Aorta (tissue), 5 donors: ENCODE measurements at places on chromosomes 3 and 15. TPM values are rescaled to one million over a fixed set of nuclear protein-coding genes. Genes with fewer than 3 reads are reported as not detected.

NR2E3 gene
- total RNA-seq = 3.2 TPM

EXOG gene
- 14.8 TPM for total RNA-seq

PYGO1 gene
- total RNA-seq = 13.9 TPM

MAN2C1 gene
- total RNA-seq = 257 TPM

IL5RA gene
- total RNA-seq = 0.18 TPM

DNA sequence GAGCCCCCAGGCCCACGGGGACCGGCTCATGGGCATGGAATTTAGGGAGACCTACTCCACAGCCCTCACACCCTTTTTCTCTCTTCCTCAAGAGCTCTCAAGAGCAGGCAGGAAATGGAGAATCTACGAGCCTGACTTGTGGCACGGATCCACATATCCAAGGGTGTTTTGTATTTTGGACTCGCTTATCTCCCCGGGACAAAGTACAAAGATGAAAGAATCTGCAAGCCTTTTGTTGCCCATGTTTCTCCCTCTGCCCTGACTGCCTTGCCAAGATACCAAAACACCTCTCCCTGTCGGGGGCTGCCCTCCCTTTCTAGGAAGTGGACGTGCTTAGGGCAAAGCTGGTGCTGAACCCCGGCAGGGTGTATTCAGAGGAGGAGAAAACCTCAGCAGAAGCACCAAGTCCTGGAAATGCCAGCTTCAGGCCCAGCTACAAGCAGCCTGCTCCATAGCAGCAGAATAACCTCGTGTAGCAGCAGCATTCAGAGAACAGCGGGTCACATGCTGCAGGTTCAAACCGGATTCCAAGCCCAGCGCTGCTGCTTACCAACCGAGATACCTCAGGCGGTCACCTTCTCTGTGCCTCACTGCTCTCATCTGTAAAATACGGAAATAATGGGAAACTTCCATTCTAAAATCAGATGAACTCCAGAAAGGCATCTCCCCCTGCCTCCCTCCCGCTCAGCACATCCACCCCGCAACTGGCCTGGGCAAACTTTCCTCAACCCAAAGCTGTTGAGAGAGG, 35.2 kb downstream of the DNASE1L3 start:
- DNase-seq = no peak
